NCI-H446 treated with DMSO at 0.1 percent for 48 hours (cell line): ENCODE measurements at places on chromosomes 4 and X.

GRCh38 chr4:150971901-150972300 lies 43.2 kb downstream of the LRBA start:
- no peak for DNase-seq

DNA sequence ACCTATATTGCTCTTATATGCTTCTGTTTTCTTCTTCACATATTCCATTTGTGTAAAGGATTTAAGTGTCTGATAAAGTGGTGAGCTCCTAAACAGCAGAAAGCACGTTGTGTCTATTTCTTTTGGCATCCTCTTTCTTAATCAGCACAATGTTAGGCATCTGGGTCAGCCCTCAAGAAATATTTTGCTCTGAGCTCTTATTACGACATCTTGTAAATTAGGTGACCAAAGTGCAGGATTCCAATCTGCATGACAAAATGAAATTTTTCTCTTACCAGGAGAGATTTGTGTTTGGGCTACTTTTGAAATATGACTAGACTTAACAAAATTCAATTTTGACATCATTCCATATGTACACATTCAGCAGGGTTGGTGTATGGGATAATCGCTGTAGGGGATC lies 210.0 kb upstream of the IGFBP7 start:
- DNase-seq = no peak

DNA sequence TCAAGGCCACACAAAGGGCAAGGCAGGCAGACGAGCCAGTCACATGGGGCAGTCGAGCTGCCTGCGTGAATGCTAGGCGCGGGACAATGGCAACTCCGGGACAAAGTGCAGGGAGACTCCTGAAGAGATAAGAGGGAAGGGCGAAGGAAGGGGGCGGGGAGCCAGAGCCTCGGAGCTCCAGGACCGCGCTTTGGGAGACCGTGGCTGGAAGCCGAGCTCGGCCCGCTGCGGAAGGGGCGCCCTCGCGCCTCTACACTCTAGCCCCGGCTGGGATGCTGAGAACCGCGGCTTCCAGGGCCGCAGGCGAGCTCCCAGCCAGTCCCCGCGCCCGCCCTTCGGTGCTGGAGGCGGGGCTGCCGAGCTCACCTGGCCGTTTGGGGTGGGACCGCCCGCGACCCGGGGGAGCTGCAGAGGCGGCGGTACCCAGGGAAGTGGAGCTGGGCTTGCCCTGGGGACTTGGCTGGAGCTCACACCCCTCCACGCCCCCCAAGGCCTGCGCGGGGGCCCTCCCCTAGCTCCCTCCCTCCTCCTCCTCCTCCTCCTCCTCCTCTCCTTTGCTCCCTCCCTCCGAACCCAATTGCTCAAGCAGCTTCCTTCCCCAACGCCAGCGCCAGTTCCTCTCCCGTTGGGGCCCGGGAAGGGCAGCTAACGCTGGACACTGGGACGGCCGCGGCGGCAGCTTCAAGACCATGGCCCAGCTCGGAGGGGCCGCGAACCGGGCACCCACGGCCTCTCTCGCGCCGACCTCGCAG lies at the start of gene SOWAHD:
TSS of gene SOWAHD (plus strand) at position 610 of the 752 bp plus-strand sequence. CDS start at position 690, 80 bp downstream.
- no peak for DNase-seq

GRCh38 chrX:118718737-118719136 lies 8.7 kb upstream of the IL13RA1 start:
- DNase-seq = no peak

DNA sequence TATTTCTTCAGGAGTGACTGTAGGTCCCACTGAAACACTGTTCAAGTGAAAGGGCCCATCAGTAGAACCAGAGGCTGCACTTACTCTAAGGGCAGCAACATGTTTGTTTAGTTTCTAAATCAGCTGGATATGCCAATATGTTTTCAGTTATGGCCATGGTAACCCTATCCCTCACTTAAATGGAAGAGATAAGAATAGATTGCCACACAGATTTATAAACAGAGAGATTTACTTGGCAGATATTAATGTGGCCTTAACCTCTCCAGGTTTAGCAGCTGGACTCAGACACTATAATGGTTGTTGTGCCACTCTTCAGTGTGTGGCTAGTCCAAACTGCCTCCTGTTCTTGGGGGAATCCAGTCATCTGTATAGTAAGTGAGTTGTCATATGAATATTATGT lies 354.1 kb downstream of the TEX13C start:
- no peak for DNase-seq

- DNase-seq = no peak
Measured at GRCh38 chr4:114905017-114905416, 208.4 kb downstream of the NDST4 start.

- DNase-seq = no peak
Measured at GRCh38 chrX:44152852-44153251, 179.7 kb upstream of the NDP start.

DNA sequence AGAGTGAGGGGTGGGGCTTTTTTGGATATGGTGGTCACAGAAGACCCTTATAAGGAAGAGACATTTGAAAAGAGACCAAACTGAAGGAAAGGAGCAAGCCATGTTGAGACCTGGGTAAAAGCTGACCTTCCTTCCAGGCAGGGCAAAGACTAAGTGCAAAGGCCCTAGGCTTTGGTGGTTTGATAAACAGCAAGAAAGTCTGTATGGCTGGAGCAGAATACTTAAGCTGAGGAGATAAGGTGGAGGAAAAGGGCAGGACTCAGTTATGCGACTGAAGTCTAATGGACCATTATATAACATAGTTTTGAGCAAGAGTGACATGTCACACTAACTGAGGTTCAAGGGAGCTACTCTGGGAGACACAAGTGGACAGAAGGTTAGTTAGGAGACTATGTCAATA lies 20.0 kb downstream of the SH3RF1 start:
- no peak for DNase-seq

GRCh38 chr4:84237008-84237407 lies 262.1 kb downstream of the NKX6-1 start:
- DNase-seq = no peak

- no peak for DNase-seq
Measured at GRCh38 chrX:66892004-66892403, 253.1 kb upstream of the EDA2R start.

DNA sequence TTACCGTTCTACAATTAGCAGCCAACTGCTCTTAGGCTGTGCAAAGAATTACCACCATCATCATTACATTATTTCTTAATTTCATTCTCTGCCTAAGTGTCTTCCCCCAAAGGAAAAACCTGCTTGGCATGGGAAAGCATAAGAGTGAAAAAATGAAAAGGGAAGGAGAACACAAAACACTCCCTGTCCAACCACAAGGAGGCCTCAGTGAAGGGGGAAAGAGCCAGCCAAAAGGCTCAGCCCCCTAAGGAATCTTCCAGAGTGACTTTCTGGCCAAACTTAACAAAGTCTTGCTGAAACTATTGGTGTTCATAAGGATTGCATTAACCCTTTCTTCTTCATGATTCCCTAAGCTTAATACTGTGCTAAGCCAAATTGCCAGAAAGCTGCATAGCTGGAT lies 287.4 kb downstream of the SMARCA1 start:
- DNase-seq = no peak

- peak; percentile 80 for DNase-seq
Measured at GRCh38 chr4:104494822-104495559, at the start of gene CXXC4. TSS of gene CXXC4 (minus strand) at chr4:104494894. CDS start at chr4:104491802, 3,092 bp downstream.

- DNase-seq = no peak
Measured at GRCh38 chrX:5113128-5113527, 1115.5 kb downstream of the NLGN4X start.

DNA sequence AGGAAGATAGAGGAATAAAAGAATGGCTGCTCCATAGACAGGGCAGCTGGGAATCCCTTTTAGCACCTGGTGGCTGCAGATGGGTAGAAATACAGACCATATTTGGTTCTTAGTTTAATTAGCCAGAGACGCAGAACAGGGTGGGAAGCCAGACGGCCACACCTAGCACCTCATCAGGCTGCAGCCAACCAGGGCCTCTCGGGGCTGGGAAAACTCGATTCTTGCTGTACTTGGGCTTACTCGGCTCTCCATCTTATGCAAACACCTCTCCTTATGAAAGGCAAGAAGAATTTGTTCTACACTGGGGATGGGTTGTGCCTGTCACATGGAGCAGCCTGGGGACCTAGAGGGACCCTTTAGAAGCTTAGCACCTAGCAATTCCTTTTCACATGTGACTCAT lies 19.7 kb downstream of the IRAK1 start:
- DNase-seq = no peak

- DNase-seq = no peak
Measured at GRCh38 chrX:3462166-3462508, 115.7 kb upstream of the MXRA5 start.

DNA sequence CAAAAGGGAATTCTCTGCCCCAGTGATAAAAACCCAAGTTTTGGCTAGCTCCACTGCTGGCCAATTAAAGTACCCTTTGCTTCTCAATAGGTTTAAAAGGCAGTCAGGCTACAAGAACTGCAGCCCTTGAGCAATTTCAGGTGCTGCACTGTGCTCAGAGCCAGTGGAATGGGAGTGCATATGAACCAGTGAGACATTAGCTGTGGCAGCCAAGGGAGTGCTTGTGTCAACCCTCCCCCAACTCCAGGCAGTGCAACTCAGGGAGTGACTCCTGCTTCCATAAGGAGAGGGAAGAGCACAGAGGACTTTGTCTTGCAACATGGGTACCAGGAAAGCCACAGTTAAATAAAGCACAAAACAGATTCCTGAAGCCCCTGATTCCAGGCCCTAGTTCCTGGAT lies 61.6 kb upstream of the VAMP7 start:
- no peak for DNase-seq

GRCh38 chr4:21181716-21182115 lies 481.5 kb downstream of the PACRGL start:
- no peak for DNase-seq

GRCh38 chrX:20718592-20719380 lies 452.1 kb upstream of the RPS6KA3 start:
- no peak for DNase-seq

DNA sequence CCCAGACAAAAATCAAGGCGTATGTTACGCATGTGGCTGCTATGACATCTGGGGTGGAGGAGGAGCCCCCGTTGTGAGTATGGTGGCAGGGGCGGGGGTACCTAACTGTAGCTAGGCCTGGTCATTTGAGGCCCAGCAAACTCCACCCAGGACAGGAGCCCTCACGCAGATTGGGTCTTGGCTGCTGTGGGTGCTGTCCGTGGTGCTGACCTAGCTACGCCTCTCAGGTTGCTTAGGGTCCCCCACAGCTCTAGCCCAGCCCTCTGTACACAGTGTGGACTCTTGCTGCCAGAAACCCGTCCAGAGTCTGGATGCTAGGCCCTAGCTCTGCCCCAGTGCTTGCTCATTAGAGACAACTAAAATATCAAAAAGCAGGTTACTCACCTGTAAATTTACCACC lies 146.7 kb upstream of the PSAPL1 start:
- DNase-seq = no peak

DNA sequence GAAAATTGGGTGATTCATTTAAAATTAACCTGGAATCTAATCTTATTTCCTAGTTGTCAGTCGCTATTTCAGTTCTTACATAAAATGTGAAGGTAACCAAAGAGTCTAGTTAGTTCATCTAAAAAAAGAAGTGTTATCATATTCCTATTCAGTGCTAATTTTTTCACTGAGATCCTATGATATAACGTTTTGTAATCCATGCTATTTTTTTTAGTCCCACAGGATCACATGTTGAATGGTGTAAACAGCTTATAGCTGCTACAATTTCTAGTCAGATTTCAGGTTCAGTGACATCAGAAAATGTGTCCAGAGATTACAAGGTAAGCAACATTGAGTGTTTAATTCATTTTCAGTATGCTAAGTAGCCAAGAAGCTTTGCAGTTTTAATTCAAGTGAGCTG lies 5.8 kb downstream of the MTMR1 start:
- DNase-seq = no peak

- DNase-seq = no peak
Measured at GRCh38 chr4:2386717-2387116, 31.7 kb downstream of the ZFYVE28 start.

DNA sequence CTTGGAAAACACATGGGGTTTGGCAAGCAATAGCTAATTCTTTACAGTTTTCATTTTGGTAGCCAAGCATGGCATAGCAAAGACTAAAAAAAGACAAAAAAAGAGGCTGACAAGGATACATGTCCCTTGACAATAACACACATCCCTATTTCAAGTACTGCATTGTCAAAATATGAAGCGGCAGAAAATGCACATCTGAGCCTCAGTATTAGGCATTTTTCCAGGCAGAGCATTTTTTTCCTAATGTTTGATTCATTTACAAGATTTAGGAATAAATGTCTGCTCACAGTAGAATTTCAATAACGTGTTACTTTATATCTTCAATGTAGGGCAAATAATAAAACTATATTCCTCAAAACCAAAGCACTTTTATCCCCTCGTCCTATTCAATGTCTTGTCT lies 216.3 kb upstream of the PCDH18 start:
- DNase-seq = no peak

GRCh38 chr4:114286262-114286810 lies 306.9 kb upstream of the ARSJ start:
- no peak for DNase-seq

GRCh38 chrX:132369617-132370326 lies 119.1 kb downstream of the MBNL3 start:
- DNase-seq = no peak

GRCh38 chr4:173019664-173020063 lies 148.9 kb upstream of the GALNT7 start:
- no peak for DNase-seq

DNA sequence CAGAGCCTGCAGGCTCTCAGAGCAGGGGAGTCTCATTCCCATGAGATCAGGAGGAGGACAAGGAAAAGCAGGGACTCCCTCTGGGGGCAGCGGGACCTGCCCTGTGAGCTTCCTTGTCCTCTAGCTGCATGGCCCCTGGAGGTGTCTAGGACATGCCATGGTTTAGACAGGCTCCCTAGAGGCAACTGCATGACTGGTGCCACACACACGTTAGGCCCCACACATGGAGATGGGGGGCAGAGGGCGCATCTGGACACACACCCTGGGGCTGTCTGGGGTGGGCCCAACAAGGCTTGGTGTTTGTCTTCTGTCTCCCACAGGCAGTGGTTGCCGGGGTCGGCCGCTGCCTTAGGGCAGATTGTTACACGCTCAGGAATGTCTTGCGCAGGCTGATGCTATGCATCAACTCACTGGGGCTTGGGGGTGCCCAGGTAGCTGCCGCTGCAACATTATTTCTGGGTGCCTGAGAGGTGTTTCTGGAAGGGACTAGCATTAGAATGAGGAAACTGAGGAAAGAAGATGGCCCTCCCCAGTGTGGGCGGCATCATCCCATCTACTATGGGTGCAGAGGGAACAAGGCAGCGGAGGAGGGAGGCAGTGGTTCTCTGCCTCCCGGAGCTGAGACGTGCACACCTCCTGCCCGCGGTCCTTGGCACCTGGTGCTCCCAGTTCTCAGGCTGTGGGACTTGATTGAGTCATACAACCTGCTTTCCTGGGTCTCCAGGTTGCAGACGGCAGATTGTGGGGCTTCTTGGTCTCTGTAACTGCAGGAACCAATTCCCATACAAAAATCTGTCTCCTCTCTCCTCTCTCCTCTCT lies 32.1 kb upstream of the GPR78 start:
- DNase-seq = no peak
